Left colon (tissue), 2 donors: ENCODE measurements at places on chromosomes 6 and 20. TPM values are rescaled to one million over a fixed set of nuclear protein-coding genes. Genes with fewer than 3 reads are reported as not detected.

DNA sequence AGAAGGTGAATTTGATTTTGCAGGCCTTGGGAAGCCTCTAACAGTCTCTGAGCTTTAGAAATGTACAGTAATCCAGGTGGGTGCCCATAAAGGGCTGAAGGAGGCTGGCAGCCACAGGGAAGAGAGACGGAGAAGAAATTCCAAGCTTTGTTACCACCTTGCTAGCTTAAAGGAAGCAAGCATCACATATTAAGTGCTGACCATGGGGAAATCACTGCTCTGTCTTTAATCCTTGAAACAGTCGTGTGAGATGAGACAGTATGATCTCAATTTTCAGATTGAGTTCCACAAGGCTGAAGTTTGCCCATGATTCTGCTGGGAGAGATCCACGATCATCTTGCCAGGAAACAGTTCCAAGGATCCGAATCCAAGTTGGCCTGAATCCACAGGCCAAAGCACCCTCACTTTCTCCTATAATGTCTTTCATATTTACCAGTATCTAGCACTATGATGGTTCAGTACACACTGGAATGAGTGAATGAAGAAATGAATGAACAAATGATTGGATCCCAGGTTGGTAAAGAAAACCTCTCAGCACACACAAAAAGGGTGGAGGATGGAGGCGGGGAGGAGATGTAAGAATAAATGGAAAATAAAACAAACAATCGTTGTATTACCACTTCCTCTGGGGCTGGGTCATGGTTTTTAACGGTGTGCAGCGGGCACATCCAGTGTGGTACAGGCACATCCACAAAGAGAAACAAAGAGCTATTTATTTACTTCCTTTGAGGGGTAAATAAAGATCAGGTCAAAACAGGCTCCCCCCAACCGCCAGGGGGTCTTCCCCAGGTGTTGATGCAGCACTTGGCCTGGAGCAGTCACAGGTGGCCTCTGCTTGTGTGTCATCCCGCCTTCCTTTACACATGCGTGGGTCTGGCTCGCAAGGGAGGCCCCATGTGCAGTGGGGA lies 28.2 kb upstream of the TAF8 start:
- no peak for DNase-seq

GRCh38 chr6:115891111-115891669 lies 169.5 kb downstream of the FRK start:
- no peak for DNase-seq

DNA sequence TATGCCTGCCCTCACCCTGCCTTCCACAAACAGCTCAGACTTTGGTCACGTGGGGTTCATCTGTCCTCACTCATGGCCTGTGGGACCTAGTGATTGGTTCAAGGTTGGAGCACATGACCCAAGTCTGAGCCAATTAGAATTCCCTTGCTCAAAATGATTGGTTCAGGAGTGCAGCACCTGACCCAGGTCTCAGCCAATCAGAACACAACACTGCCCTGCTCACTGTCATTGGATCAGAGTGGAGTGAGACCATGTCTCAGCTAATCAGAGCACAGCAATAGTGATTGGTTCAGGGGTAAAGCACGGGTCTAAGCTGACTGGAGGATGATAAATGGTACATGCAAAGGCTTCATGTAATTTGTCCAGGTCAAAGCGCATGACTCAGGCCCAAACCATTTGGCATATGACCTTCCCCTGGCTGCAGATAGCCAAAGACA lies 102.2 kb downstream of the PREX1 start:
- DNase-seq: no peak

GRCh38 chr20:46205349-46205748 lies 87.2 kb downstream of the CD40 start:
- no peak for DNase-seq

GRCh38 chr6:139134064-139134395 lies 850 bp upstream of the HECA start:
- no peak for DNase-seq

ITPA gene
- total RNA-seq: 46.3 TPM

- no peak for DNase-seq
These were observed 22.1 kb downstream of the DEK start for GRCh38 chr6:18242062-18242851.

DNA sequence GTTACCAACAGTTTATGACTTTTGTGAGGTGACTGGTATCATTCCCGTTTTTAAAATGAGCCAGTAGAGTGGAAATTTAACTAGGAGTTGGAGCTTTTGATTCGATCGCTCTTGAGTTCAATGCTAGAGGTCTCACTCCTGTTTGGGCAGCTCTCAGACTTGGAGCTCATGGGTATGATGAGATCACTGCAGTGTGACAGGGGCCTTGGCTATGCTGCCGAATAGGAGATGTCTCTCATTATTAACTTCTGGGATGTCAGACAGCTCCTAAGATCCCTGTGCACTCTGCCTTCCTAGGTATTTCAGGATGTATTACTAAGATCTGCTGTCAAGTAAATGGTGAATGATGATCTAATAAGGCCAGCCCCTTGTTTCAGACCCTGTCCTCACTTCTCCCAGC lies 20.4 kb downstream of the AKAP12 start:
- no peak for DNase-seq

- no peak for DNase-seq
These were observed 11.1 kb upstream of the TCF15 start for GRCh38 chr20:621125-621756.
